CD4-positive, alpha-beta T cell (primary cell): ENCODE measurements at places on chromosomes 12 and 14.

GRCh38 chr14:34496007-34496678 is 34.1 kb upstream of the SPTSSA start:
- H3K4me1 ChIP-seq: no peaks in the 10 kb centered on the region
- H3K36me3 ChIP-seq: no peaks in the 10 kb centered on the region
- no peak overlapping the region for H3K27ac ChIP-seq
- no peak overlapping the region for H3K4me3 ChIP-seq

DNA sequence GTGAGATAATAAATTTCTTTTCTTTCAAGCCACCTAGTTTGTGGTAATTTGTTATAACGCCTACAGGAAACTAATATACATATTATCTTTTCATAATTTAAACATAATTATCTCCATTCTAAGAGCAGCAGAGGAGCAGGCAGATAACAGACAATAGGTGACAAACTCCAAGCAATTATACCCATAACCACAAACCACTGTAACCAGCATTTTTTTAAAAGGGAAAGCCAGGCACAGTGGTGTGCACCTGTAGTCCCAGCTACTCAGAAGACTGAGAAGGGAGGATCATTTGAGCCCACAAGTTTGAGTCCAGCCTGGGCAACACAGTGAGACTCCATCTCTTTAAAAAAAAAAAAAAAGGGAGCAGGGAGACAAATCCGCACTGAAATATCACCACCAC is 54.9 kb downstream of the ATF7 start:
- no peaks in the 10 kb centered on the region for H3K27me3 ChIP-seq
- H3K4me1 ChIP-seq: peaks cover 18% of the 10 kb centered on the region
- H3K27ac ChIP-seq: no peak overlapping the region
- peaks cover 2% of the 10 kb centered on the region for H3K36me3 ChIP-seq
- no peak for DNase-seq

DNA sequence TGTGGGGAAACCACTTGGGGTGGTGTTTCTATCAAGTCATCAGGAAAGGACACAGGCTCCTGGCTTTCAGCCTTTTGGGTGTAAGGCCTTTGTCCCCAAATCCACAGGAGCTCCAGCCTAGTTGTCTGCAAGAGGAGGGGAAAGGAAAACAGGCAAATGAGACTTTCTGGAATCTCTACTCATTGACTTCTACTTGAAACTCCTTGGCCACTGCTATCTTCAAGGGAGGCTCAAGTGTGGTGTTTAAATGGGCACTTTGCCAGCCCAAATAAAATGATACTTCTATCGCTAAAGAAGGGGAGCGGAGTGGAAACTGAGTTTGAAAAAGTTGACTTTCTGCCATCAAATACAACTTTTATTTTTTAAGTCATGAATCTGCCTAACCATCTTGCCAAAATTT is 445.9 kb upstream of the RGS6 start:
- no peak for DNase-seq
- peaks cover 4% of the 10 kb centered on the region for H3K36me3 ChIP-seq
- no peak overlapping the region for H3K27ac ChIP-seq
- H3K27me3 ChIP-seq: no peaks in the 10 kb centered on the region
- H3K4me1 ChIP-seq: no peaks in the 10 kb centered on the region

GRCh38 chr14:59294662-59294992 is 106.2 kb downstream of the DAAM1 start:
- no peak for DNase-seq
- H3K4me1 ChIP-seq: no peaks in the 10 kb centered on the region

DNA sequence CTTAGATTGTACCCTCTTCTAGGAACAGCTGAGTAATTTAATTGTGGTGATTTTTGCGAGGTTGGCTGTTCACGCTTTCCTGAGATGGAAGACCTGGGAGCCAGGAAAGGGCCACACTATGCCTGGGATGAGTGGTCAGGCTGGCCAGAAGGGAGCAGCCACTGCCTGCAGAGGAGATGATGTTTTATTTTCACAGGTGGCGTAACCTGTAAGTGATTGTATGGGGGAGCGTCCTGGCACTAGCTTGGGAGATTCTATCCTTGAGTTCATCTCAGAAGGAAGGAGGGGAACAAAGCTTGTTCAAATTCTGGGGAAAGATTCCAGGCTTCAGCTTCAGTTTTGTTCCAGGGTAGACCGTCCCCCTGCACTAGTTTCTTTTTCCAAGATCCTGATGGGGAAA is 1.2 kb downstream of the RPH3A start:
- no peak for DNase-seq
- no peak overlapping the region for H3K4me3 ChIP-seq
- no peaks in the 10 kb centered on the region for H3K36me3 ChIP-seq
- H3K4me1 ChIP-seq: no peaks in the 10 kb centered on the region

DNA sequence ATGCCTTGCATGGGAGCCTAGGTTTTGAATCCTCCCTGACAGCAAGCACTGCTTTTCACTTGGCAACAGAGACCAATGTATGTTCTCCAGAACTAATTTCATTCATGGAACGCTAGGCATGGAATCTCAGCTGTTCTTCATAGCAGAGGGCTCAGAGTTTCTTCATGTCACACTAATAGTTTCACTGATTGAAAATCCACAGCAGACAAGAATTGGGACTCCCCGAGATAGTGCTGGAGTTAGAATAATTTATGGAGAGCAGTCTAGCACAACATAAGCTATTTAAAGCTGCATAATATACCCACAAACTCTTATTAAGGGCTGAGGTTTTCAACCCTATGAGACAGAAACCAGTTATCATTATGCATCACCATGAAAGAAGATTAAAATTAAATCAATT is 342.5 kb downstream of the TMEM132D start:
- no peaks in the 10 kb centered on the region for H3K27me3 ChIP-seq
- H3K27ac ChIP-seq: no peak overlapping the region
- H3K36me3 ChIP-seq: no peaks in the 10 kb centered on the region
- DNase-seq: no peak
- H3K4me1 ChIP-seq: no peaks in the 10 kb centered on the region

DNA sequence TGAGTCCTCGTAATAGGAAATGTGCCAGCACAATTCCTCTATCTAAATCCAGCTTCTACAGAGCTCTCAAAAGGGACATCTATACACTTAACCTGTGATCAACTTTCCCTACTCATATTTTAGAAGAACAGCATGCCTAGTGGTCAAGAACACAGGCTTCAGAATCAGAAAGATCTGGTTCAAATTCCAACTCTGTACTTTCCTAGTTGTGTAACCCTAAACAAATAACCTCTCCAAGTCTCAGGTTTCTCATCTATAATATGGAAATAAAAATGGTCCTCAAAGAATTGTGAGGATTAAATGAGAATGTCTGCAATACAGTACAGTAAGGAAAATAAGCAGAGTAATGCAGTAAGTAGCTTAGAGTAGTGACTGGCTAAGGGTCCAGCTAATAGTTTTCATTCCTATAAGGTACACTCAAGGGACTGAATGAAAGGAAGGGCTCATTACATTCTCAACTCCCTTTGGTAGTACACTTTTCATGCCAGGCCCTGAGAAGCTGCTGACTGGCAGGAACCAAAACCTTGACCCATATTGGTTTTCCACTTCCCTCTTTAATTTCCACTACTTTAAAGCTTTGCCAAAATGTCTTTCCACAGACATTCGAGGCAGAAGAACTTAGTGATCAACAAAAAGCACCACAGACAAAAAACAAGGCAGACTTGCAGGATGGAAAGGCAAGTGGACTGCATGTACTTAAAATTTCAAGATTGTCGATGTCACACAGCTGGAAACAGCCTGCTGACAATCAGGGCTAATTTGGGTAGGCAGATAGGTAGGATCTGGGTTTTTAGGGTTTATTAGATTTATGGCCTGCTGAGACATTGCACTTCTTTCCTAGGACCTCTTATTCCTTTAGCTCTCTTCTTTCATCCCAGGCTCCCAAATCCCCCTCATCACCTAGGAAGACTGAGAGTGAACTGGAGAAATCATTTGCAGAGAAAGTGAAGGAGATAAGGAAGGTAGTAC is 4.3 kb downstream of the CCDC196 start:
- H3K36me3 ChIP-seq: no peaks in the 10 kb centered on the region
- no peaks in the 10 kb centered on the region for H3K27me3 ChIP-seq
- H3K4me3 ChIP-seq: no peak overlapping the region
- H3K27ac ChIP-seq: no peak overlapping the region

DNA sequence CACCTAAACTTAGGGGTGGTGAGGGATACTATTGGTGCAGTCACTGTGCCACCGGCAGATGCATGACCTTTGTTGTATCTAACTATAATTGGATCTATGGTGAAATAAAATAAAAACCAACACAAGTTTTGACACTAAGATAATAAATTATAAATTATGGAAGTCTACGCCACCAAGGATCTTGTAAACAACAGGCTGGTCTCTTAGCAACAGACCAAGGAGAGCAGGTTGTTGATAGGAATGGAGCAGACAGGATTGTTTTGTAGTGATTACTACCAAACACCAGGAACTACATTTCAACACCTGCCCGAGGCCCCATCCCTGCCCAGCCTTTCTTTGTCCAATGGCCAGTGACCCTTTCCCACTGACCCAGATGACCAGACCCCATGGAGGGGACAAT is 1178.0 kb downstream of the VRK1 start:
- H3K36me3 ChIP-seq: peaks cover 19% of the 10 kb centered on the region
- no peaks in the 10 kb centered on the region for H3K27me3 ChIP-seq
- DNase-seq: no peak
- H3K4me1 ChIP-seq: peaks cover 63% of the 10 kb centered on the region

DNA sequence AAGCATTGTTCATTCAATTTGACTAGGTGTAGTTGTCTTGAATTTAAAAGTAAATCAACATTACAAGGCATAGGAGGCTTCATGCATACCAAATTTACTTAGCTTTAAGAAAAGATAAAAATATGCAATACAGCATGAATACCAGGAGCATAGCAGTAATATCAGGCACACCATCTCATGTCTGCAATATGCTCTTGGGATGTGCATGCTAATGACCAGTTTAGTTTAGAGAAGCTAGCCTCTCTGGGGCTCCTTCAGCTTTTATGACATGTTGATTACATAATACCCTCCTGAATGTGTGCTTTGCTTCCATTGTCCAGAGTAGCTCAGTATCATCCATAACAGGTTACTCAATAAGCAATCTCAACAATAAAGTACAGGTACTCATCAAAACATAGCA is 497.2 kb downstream of the FLRT2 start:
- H3K36me3 ChIP-seq: no peaks in the 10 kb centered on the region
- H3K4me3 ChIP-seq: no peak overlapping the region
- H3K27ac ChIP-seq: no peak overlapping the region
- DNase-seq: no peak
- no peaks in the 10 kb centered on the region for H3K4me1 ChIP-seq
- H3K27me3 ChIP-seq: no peaks in the 10 kb centered on the region

DNA sequence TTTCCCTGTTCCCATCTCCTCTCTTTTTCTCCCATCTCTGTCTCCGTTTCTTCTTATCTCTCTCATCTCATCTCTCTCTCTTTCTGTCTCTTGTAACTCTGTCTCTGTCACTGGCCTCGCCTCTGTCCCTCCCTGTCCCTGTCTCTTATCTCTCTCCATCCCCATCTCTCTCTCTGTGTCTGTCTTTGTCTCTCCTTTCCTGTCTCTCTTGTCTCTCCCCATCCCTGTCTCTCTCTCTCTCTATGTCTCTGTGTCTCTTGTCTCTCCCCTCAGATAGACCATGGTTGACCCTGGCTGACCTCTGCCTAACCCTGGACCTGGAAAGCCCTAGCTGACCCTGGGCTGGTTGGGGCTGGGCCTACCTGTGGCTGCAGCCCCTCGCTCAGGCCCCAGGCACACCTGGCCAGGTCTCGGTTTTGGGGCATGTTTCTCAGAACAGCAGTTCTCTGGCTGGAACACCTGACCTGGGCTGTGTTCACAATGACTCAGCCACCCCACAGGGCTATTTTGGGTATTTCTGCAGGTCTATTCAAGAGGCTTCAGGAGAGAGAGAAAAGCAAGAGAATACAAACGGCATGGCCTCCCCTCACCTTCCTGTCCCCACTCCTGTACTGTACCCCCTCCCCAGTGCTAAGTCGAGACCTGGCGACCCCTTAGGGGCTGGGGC is 174.4 kb downstream of the TMEM121 start:
- H3K27me3 ChIP-seq: no peaks in the 10 kb centered on the region
- H3K4me3 ChIP-seq: no peak overlapping the region
- no peak for DNase-seq

DNA sequence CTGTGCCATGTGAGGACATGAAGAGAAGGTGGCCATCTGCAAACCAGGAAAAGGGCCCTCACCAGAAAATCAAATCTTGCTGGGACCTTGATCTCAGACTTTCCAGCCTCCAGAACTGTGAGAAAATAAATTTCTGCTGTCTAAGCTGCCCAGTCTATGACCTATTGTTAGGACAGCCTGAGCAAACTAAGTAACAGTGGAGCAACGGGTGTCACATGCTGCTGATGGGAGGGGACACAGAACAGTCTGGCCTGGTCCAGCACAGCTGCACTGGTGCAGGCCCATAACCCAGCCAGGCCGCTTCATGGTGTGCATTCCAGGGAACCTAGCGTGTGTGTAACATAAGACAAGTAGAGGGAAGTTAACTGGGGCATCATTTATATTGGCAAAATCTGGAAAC is 42.1 kb downstream of the GRIP1 start:
- no peak overlapping the region for H3K27ac ChIP-seq
- no peak overlapping the region for H3K4me3 ChIP-seq
- H3K4me1 ChIP-seq: no peaks in the 10 kb centered on the region
- H3K36me3 ChIP-seq: no peaks in the 10 kb centered on the region

DNA sequence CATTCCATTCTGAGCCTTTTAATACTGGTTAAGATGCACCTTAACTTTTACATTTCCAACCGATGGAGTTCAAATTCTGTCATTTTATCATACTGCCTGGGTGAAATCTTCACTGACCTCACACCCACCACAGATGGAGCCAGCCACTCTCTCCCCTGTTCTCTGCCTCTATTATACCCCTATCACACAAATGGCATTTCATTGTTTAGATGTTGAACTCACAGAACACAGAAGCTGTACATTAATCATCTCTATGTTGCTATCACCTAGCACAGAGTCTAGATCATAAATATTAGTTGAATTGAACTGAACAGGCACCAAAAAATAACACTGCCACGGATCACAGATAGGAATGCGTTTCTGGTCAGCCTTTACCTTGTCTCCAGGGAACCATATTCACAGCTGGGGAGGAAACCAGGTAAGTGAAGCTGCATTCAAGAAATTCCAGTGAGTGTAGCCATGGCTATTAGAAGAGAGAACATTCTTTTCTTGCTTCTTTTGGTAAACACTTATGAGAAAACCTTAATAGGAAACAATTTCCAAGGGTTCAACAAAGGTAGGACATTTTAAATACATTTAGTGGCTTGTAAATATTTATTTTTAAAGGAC is 194.9 kb upstream of the RMST start:
- no peak overlapping the region for H3K4me3 ChIP-seq
- no peaks in the 10 kb centered on the region for H3K27me3 ChIP-seq
- no peak for DNase-seq
- H3K27ac ChIP-seq: no peak overlapping the region
- no peaks in the 10 kb centered on the region for H3K36me3 ChIP-seq

- H3K27me3 ChIP-seq: no peaks in the 10 kb centered on the region
- no peak for DNase-seq
- H3K4me3 ChIP-seq: no peak overlapping the region
- H3K36me3 ChIP-seq: no peaks in the 10 kb centered on the region
- H3K27ac ChIP-seq: no peak overlapping the region
- H3K4me1 ChIP-seq: no peaks in the 10 kb centered on the region
These were observed 488.3 kb downstream of the APAF1 start for GRCh38 chr12:99133401-99133800.

GRCh38 chr12:69024413-69024812 is 91.4 kb upstream of the CPM start:
- H3K4me3 ChIP-seq: no peak overlapping the region
- no peaks in the 10 kb centered on the region for H3K4me1 ChIP-seq
- no peaks in the 10 kb centered on the region for H3K27me3 ChIP-seq
- DNase-seq: no peak
- H3K27ac ChIP-seq: no peak overlapping the region
